ENCODE measurements at places on chromosomes 7 and 10.

- no peak for DNase-seq
Measured at GRCh38 chr7:18013936-18014335, 13.7 kb downstream of the PRPS1L1 start.

GRCh38 chr7:119969054-119969453 lies 303.9 kb upstream of the KCND2 start:
- DNase-seq = no peak

DNA sequence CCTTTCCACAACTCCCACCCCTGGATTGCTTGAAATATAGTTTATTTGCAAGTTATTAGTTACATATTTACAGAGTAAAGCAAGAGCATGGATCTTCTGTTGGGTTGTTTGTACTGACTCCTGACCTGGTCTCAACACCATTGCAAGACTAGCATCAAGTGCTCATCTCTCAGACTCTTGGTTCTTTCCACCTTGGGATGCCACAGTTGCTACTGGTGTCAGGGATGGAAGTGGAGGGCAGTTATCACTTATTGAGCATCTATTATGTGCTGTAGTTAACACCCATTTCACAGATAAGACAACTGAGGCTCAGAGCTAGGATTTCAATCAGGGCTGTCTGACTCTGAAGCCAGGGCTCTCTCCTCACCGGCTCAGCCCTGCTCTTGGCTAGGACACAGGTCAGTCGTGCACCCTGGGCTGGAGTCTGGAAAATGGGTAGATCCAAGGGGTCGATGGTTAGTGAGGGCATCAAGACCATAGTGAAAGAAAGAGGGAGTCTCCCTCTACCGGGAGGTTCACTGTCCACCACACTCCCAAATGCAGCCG lies 614 bp upstream of the ADAMTS14 start:
- DNase-seq = no peak

GRCh38 chr7:84455788-84456187 lies 261.2 kb upstream of the SEMA3A start:
- DNase-seq = no peak

DNA sequence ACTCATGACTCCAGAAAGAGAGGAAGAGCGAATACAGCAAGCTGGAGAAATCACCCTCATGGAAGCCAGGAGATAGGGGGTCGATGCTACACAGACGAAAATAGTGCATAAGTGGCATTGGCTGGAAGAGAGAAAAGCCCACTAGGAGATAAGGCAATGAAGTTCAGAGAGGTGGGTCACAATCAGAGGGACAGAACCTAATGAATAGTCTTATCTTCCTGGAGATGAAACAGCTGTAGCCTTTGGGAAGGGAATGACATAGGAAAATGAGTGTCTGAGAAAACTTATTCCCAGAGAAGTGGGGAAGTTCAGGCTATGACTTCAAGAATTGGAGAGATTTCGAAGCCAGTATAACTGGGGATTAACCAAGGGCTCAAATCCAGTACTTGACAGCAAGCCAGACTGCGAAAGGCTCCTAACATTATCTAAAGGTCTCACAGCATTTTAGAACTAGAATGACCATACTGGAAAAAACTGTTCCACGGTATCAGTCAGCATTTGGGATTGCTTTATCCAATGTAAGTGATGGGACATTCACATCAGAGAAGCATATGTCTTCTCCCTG lies 211.1 kb downstream of the ZNF365 start:
- DNase-seq = no peak

- no peak for DNase-seq
Measured at GRCh38 chr10:120598386-120598785, 141.4 kb downstream of the PLPP4 start.

GRCh38 chr7:130721486-130722277 lies 12.3 kb downstream of the KLF14 start:
- DNase-seq = no peak

GRCh38 chr7:30309302-30309701 lies 24.9 kb downstream of the ZNRF2 start:
- no peak for DNase-seq
